ENCODE measurements at places on chromosomes 4 and X.
A peak's percentile ranks its signal among the peaks of the same experiment; 100 is the strongest.

- no peak for DNase-seq
Measured at GRCh38 chrX:133697656-133698055, 282.4 kb upstream of the GPC4 start.

DNA sequence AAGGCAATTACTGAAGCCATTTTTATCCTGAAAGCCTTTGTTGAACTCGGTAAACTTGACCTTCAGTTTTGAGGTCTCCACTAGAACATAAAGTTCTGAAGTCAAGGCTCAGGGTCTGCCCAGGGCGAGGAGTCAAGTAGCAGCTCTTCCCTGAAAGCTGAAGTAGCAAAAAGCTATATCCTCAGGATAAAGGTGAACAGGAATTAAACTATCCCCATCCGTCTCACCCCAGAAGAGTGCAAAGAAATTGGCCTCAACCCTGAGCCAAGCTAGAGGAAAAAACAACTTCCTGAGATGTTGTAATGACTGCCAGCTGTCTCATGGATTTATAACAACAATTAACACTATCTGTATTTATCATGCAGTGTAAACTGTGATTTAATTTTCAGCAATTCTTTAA lies 590.8 kb downstream of the SPRY1 start:
- DNase-seq: no peak

DNA sequence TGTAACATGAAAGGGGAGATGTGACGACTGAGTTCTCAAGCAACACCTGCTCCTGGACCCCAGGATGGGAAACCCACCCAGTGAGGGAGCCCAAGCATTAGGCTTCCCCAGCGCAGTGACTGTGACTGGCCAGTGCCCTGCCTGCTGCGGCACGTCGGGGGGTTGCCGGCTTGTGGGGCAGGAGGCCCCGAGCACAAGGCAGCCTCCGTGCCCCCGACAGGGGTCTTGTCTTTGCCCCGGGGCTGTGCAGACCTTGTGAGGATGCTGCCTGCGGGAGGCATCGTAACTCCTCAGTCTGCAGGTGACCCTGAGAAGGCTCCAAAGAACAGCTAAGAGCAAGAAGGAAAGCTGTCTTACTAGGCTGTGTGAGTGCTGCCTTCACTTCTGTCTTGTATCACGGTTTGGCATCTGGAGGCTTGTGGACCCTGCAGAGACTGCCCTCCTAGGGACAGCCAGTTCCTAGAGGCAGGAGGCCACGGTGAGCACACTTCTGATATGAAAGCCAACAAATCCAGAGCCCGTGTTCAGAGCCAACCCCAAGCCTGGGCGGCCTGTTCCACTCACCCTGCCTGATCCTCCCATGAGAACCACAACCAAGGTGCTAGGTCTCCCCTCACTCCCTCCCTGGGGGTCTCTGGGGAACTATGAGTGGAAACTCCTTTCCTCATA lies 47.7 kb downstream of the FGFRL1 start:
- DNase-seq: no peak

- no peak for DNase-seq
Measured at GRCh38 chrX:72269671-72270251, 7.3 kb downstream of the RPS4X start.

GRCh38 chr4:145055533-145056257 lies 42.3 kb downstream of the ANAPC10 start:
- DNase-seq: no peak

DNA sequence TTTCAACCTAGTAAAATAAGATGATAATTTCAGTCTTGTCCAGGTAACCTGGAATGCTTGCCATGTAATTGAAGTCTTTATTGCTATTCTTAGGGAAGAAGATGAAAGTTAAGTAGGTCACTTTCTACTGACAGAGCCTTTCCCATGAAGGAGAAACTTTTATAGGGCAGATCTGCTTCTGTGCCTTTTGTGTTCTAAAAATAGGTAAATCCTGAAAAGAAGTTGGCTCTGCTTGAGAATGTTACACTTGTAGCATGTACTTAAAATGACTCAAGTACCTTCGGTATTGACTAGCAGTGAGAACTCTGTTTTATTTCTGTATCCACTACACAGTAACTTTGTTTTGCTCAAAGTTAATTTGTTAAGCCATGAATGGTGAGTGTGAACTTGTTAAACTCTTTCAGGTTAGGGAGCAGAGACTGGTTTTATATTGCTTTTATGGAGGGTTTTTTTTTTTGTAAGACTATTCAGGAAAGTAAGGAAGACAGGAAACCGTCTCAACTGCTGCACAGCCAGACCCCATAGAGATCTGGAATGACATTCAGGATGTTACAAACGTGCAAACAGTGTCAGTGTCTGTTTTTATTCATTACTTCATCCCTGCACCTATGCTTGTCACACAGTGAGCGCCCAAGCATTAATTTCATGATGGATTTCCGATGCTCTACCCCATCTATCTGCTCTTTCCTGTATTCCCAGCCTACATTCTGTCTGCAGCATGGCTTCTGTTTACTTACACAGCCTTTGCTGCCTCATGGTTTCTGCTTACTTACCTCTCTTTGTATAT lies 53.0 kb downstream of the SEPTIN11 start:
- no peak for DNase-seq

DNA sequence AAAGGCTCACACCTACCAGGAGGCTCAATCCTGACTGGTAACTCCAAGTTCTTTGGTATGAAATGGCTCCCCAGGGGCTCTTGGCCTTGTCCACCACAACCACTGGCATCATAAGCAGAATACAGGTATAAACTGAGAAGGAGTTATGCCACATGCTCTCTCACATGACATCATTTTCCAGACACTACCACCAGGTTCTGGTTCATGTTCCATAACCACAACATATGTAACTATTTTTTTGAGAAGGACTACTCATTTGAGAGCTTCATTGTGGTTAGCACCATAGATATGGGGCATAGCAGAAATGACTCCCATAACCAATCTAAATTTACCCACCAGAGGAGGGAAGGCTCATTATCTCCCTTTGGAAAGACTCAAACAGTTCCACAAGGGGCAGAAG lies 19.6 kb downstream of the PRDM5 start:
- DNase-seq: no peak

- DNase-seq: peak; percentile 22
Measured at GRCh38 chr4:924107-925096, 7.7 kb downstream of the GAK start.

DNA sequence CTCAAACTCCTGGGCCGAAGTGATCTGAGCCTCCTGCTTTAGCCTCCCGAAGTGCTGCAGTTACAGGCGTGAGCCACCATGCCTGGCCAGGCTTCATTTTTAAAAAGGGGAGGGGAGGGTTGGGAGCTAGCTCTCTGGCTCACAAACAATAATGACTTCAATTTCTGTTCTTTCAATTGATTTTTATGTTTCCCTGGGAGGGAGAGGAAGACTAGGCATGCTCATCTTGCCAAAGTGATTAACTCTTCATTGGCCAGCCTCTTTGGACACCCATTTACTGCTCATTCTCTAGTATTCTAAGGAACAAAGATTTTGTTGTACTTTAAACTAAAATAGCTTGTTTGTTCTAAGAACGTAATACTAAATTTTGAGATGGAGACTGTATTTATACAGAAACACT lies 43.4 kb upstream of the TRIM2 start:
- no peak for DNase-seq

GRCh38 chr4:6200011-6200921 lies at the start of gene JAKMIP1:
Gene JAKMIP1 (minus strand): TSS chr4:6200549. CDS start chr4:6112850, 87,699 bp downstream.
- DNase-seq: no peak

GRCh38 chr4:145483514-145483913 lies 1.9 kb downstream of the SMAD1 start:
- DNase-seq: no peak

- no peak for DNase-seq
Measured at GRCh38 chrX:38574858-38575257, 13.5 kb downstream of the TSPAN7 start.

DNA sequence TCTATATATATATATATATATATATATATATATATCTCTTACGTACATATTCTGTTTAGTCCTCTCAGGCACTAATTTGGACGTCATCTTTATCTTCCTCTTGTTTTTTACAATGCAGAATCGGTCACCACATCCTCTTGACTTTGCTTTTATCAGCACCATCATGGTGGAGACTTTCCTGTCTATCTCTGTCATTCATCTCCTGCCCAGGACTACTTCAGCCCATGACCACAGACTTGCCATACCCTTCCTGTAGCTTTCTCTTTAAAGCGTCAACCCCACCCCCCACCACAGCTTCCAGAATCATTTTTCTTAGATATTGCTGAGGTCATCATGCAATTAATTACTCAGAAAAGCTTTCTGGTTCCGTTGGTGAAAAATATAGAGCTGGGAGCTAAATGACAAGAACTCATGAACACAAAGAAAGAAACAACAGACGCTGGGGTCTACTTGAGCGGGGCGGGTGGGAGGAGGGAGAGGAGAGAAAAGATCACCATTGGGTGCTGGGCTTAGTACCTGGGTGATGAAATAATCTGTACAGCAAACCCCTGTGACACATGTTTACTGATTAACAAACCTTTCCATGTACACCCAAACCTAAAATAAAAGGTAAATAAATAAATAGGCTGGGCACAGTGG lies 30.5 kb upstream of the PRKX start:
- DNase-seq: peak; percentile 44

- no peak for DNase-seq
Measured at GRCh38 chr4:112848911-112849310, 200.5 kb upstream of the ANK2 start.

DNA sequence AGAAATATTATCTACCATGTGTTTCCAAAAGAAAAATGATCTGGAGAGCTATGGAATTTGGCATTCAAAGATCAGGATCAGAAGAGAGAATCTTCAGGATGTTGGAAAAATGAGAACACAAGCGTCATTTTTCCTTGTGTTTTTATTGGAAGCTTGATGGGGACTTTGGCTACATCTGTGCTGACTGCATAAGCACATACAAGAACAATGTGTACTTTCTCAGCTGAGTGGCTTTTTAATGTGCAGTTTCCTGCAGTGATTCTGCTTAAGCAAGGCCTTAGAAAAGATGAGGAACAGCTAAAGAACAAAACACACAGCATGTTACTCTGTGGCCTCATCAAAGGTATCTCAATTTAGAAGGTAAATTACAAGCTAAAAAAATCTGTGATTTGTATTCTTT lies 1039.9 kb downstream of the GLUD2 start:
- DNase-seq: no peak

DNA sequence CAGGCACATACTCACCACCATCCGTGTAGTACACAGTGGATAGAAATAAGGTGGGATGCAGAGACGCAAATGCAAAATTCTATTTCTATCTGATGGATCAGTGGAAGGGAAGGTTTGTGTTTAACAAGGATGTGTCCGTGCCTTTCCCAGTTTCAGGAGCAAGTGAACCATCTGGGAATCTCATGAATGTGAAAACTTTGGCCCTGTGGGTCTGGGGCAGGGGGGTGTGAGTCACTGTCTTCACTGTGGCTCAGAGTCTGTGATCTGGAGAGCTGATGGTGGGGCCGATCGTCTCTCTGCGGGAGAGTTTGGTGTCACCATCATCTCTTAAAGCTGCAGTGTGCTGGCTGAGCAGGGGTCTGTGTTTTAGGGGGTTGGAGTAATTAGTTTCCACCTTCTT lies 179.3 kb upstream of the STS start:
- DNase-seq: no peak

DNA sequence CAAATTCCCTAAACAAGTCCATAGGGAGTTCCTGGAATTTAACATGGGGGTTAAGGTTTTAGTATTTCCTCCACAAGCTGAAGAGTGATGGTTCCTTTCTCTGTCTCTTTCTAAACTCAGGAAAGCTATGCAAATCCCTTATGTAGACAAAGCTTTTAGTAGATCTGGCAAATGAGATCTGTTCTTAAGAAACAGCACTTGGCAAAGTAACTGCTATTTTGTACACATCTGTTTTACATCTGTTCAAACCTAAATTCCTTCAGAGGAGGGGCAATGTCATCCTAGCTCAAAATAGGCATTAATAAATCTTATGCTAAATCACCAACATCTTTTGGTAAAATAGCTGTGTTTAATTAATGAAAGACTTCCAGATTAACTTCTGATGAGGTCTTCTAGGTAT lies 137.8 kb upstream of the TBC1D9 start:
- DNase-seq: no peak

DNA sequence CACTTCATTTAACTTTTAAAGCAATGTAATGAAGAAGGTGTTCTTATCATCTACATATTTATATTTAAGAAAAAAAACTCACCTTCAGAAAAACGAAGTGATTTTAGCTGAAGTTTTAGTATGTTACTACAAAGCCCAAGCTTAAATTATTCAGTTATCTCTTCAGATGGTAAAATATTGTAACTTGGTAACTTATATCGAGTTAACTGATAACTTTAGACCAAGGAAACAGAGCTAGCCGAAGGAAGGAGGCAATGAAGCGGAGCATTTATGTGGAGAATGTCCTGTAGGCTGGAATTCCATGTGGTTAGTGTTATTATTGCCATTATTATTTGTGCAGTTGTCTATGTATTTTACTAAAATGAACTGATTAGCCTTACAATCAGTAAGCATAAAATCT lies 1102.1 kb upstream of the LCORL start:
- no peak for DNase-seq

- DNase-seq: no peak
Measured at GRCh38 chrX:126338916-126339315, 172.8 kb upstream of the DCAF12L2 start.

- no peak for DNase-seq
Measured at GRCh38 chr4:114267976-114268375, 288.5 kb upstream of the ARSJ start.

GRCh38 chr4:8316251-8316771 lies 46.8 kb downstream of the HTRA3 start:
- DNase-seq: no peak

- DNase-seq: no peak
Measured at GRCh38 chrX:10325611-10326010, 168.8 kb downstream of the CLCN4 start.

- no peak for DNase-seq
Measured at GRCh38 chr4:168097161-168097560, 4.8 kb downstream of the ANXA10 start.

DNA sequence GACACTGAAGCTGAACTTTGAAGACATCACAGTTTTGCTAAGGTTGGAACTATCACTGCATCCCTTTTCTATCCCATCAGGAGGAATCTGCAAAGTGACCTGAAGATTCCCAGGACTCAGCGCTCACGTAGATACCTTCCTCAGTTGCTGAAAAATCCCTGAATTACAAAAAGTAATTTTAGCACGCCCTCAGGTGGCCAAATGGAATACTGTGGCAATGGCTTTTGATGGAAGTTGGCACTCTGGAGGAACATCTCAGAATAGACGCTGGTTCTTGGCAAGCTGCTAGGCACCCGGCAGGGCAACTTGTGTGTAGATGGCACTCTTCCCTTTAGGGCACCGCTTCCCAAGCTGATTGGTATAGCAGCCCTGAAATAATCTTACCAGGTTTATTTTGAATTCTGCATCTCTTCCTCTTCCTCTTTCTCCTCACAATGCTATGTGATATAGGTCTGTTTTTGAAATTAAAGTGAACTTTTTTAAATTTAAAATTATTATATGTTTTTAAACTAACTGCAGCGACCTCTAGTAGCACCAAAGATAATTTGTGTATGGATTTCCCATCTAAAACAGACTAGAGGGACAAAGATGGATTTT lies 16.3 kb upstream of the ESX1 start:
- DNase-seq: peak; percentile 42

- no peak for DNase-seq
Measured at GRCh38 chr4:40143926-40144508, 52.8 kb upstream of the RHOH start.

All from OCI-M1 (cell line).